ENCODE measurements at places on chromosomes 13 and 19.

GRCh38 chr13:73075546-73075945 is 16.7 kb downstream of the KLF5 start:
- no peak for DNase-seq

DNA sequence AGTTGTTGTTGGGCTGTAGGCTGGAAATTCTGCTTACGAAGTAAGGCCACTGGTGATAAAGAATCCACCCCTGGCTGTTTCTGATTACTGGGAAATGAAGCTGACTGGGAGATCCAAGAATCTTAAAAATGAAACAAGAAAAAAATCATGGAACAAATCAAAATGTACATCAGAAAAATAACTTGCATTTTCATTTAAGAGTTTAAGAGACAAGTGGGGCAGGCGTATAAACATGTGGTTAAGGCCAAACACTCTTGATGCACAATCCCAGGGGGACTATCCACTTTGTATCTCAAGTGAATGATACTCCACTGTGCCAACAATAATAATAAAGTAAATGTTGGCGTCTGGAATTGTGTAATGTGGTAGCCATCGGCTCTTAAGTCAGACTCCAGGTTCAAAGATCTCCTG is 24.6 kb downstream of the ZMYM5 start:
- DNase-seq, result no peak

- no peak for DNase-seq
Observed at GRCh38 chr19:10318807-10319682, 3.2 kb upstream of the FDX2 start.

DNA sequence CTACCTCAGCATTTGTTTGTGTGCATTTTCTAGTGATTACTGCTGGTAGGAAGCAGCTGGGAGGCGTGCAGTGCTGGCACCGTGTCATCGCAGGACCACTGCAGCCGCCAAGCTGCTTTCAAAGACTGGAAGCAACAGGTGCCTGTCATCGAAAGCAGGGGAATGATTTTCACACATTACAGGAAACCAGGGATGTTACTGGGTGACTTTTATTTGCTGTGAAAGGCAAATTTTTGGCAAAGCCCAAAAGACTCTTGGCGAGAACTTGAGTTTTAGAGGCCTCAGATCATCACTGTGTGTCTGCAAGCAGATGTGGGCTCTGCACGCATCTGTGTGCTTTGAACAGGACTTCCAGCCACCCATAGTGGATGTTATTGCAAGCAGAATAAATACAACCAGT is 176.4 kb downstream of the FLT1 start:
- DNase-seq, result no peak

- no peak for DNase-seq
Observed at GRCh38 chr13:25248071-25248470, 39.2 kb downstream of the MTMR6 start.

- no peak for DNase-seq
Observed at GRCh38 chr19:58296104-58296503, 9.1 kb upstream of the ERVK3-1 start.

DNA sequence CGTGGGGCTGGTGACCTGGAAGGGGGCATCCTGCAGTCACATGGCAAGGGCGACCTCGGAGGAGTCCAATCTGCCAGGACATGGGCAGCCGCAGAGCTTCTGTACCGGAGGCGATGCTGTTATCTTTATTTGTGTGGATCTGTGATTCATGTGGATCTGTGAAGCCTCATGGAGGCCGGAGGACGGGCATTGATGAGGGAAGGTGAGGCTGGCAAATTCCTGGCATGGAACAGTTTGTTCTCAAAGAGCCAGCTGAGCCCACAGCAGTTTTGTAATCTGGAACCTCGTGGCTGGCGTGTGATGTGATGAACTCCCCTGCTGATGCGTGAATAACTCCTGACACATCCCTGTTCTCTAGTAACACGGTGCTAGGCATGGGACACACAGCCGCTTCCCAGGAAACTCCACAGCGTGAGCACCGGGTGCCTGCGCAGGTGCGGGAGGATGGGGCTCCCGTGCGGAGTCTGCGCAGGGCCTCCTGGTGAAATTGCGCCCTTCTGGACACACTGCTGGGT is 40.4 kb downstream of the ATP11A start:
- DNase-seq, result no peak

DNA sequence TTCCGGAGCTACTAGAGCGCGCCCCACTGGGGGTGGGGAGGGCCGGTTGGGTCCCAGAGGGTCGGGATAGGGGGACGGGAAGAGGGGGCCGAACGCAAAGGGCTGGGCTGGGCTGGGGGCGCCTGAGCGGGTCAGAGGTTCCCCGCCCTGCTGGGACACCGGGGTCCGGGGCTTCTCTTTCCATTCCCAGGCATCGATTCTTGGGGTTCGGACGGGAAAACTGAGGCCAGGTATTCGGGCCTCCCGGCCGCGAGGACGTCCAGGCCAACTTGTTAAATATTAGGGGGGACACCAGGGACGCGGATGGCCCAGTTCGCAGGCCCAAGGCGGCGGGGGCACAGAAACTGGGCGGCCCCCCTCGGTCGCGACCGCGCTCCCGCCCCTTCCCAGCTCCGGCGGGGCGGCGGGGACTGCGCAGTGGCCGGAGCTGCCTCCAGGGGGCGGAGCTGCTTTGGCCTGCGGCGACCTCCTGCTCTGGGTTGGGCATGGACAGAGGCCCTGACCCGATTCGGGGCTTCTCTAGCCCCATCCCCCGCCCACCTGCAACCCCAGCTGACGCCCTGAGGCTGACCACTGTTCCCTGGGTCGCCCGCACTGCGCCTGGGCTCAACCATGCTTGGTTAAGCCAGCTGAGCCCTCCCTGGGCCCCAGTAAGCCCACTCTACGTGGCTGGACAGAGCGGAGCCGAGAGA is 1.2 kb upstream of the KLF16 start:
- peak; percentile 90 for DNase-seq
